ENCODE measurements at places on chromosomes 5 and 9. TPM values are rescaled to one million over a fixed set of nuclear protein-coding genes. Genes with fewer than 3 reads are reported as not detected.

DNA sequence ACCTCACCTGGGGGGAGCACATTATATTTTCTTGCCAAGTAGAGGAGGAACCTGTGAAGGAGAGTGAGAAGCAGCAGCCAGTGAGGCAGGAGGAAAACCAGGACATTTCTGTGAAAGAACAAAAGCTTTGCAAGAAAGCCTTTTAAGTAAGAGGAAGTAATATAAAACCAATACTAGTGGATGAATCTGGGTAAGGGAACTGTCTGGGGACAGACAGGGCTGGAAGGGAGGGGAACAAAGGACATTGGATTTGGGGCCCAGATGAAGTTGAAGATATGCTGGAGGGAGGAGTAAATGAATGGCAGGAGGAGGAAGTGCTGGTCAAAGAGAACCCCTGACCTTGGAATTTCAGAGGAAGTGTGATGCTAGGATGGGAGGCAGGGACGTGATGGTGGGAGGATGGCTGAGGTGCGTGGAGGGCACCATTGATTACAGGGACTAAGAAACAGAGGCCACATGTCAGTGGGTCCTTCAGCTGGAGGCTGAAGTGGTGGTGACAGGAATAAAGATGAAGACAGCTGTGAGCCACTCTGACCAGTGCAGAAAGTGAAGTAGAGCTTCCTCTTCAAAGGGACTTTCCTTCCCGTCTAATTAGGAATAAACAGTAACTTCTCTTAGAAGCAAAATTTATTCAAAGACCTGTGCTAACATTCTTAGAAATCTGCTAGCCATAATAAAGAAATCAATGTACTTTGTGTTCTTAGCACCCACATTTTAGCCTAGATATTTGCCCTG lies 43.5 kb upstream of the FABP6 start:
- H3K4me3 ChIP-seq, result no peak overlapping the region
- H3K27ac ChIP-seq, result no peak overlapping the region
- H3K36me3 ChIP-seq, result no peaks in the 10 kb centered on the region
- H3K4me1 ChIP-seq, result peaks cover 18% of the 10 kb centered on the region
- DNase-seq, result no peak

C5orf24 gene
- 81.7 TPM for total RNA-seq

GRCh38 chr5:117893211-117893610 lies 1095.1 kb downstream of the DTWD2 start:
- no peaks in the 10 kb centered on the region for H3K27me3 ChIP-seq
- H3K36me3 ChIP-seq, result no peaks in the 10 kb centered on the region
- DNase-seq, result no peak

DNA sequence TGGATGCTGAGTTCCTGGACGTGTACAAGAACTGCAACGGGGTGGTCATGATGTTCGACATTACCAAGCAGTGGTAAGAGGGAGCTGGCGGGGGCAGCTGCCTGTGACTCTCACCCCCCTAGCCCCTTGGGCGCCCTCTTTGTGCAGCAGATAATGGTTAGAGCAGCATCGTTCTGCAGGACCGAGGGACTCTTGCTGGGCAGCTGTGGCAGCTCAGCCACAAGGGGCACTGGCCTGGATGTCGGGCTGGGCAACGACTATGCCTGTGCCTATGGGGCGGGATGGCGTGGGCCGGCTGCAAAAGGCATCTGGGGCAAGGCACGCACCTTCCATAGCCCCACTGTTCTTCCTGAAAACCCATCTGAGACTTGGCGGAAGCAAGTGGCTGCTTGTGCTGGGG lies 12.9 kb upstream of the AJM1 start:
- H3K27me3 ChIP-seq, result no peaks in the 10 kb centered on the region
- H3K4me1 ChIP-seq, result no peaks in the 10 kb centered on the region
- no peak for DNase-seq
- no peak overlapping the region for H3K4me3 ChIP-seq
- peaks cover 18% of the 10 kb centered on the region for H3K36me3 ChIP-seq

GRCh38 chr9:114503009-114503408 lies 2.3 kb downstream of the WHRN start:
- peaks cover 20% of the 10 kb centered on the region for H3K27me3 ChIP-seq
- no peak for DNase-seq
- peaks cover 40% of the 10 kb centered on the region for H3K4me1 ChIP-seq
- H3K36me3 ChIP-seq, result peaks cover 4% of the 10 kb centered on the region
- peak overlapping the region; percentile 60 for H3K4me3 ChIP-seq

EQTN gene
- not detected for total RNA-seq

DNA sequence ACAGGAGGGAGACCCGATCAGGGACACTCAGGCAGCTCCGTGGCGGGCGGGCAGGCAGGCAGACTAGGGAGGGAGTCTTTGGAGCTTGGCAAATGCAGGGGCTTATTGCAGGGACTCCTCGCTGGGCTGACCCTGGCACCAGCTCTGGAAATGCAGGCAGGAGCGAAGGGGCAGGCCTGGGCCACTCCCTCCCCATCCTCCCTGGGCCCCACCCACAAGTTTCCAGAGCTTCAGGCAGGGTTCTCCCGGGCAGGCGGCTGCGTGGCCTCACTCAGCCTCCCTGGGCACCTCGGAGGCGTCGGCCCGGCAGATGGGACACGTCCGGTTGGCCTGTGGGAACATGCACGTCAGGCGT lies 8.5 kb downstream of the RNF44 start:
- peaks cover 16% of the 10 kb centered on the region for H3K4me1 ChIP-seq
- no peak for DNase-seq
- H3K36me3 ChIP-seq, result peaks cover 16% of the 10 kb centered on the region
- H3K4me3 ChIP-seq, result no peak overlapping the region
- H3K27ac ChIP-seq, result no peak overlapping the region

DNA sequence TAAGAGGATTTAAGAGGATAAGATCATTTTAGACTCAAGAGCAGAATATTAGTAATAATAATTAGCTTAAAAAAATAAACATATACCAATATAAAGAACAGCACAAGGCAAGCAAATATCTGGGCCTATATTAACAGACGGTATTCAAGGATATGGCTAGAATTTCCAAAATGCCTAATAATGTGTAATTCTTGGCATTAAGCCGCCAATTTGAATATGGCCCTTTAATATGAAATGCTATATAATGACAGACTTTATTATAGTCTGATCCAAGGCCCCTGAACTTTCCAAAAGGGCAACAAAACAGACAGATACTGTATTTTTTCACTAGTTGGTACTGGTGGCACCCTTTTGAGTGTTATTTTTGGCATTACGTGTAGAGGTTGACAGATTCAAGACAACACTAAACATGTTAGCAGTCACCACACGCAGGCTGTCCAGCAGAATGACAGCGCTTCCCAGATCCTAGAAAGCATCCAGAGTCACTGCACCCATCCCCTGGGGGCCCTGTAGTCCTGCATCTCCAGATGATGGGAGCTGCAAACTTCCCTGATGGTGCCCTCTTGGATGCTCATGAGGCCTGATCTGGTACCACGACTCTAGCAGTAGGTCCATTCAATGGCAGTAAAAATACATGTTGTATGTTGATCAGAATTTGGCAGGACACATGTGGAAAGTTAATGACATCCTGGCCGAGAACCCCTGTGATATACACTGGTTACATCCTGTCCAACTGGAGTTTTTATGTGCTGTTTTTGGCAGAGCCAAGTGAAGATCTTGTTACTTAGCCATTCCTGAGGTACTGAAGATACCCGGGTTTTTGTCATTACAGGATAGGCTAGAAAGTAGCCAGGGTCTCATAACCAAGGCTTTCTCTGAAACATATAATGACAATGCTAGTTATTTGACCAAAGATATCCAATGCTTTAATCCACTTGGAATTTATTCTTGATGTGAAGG lies 1.7 kb upstream of the ABL1 start:
- H3K27ac ChIP-seq, result peak overlapping the region; percentile 94
- H3K36me3 ChIP-seq, result peaks cover 4% of the 10 kb centered on the region
- no peak for DNase-seq
- peaks cover 50% of the 10 kb centered on the region for H3K4me1 ChIP-seq

BTNL3 gene
- total RNA-seq, result not detected

GRCh38 chr5:18098691-18099090 lies 464.4 kb downstream of the TAF11L14 start:
- no peak overlapping the region for H3K27ac ChIP-seq
- H3K27me3 ChIP-seq, result no peaks in the 10 kb centered on the region
- H3K4me3 ChIP-seq, result no peak overlapping the region

- no peak overlapping the region for H3K4me3 ChIP-seq
- no peaks in the 10 kb centered on the region for H3K4me1 ChIP-seq
- H3K36me3 ChIP-seq, result no peaks in the 10 kb centered on the region
- H3K27me3 ChIP-seq, result no peaks in the 10 kb centered on the region
- no peak overlapping the region for H3K27ac ChIP-seq
Measured at GRCh38 chr5:165920655-165921054, 2370.8 kb upstream of the WWC1 start.

- H3K27me3 ChIP-seq, result no peaks in the 10 kb centered on the region
- peaks cover 14% of the 10 kb centered on the region for H3K4me1 ChIP-seq
- H3K4me3 ChIP-seq, result no peak overlapping the region
- DNase-seq, result no peak
- H3K27ac ChIP-seq, result no peak overlapping the region
Measured at GRCh38 chr9:22134390-22134789, 125.3 kb upstream of the CDKN2B start.

PCDH12 gene
- total RNA-seq, result not detected

DNA sequence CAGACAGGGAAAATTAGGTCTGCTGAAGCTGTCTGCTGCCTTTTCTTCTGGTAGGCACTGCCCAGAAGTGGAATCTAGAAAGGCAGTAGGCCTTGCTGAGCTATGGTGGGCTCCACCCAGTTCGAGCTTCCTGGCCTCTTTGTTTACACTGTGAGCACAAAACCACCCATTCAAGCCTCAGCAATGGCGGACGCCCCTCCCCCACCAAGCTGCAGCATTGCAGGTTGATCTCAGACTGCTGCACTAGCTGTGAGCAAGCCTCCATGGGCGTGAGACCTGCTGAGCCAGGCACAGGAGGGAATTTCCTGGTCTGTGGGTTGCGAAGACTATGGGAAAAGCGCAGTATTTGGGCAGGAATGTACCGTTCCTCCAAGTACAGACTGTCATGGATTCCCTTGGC lies 18.5 kb downstream of the AGTPBP1 start:
- no peak for DNase-seq
- no peak overlapping the region for H3K27ac ChIP-seq
- H3K4me3 ChIP-seq, result no peak overlapping the region

DNA sequence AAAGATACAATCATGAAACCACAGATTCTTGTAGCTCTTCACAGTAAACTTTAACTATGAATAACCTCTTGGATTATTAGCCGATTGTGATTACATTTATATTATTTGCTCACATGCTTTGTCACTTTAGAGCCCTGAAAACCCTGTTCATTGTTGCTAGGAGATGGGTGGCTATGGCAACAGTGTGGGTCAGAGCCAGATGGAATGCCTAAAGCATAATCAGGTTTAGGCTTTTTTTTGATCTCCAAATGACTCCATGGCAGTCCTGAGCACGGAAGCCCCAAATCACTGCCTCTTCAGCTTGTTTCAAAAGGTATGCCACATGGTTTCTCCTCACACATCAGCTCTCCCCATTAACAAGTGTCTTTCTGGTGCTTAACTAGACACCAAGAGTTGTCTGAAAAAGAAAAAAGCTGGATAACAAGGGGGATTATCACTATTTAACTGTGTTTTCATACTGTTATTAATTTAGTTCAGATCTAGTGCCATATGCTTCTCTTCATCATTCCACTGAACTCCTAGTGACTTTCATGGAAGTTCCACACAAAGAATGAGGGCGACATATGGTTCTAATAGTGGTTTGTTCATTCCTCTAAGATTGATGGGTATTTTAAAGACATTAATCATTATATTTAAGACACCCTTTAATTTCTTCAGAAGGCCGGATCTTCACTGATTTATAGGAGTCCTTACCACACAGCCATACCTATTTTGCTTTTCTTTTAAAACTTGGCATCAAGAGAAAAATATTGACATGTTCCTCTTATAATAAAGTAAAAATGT lies 88.8 kb upstream of the PAM start:
- H3K4me1 ChIP-seq, result peaks cover 11% of the 10 kb centered on the region
- no peak for DNase-seq
- no peaks in the 10 kb centered on the region for H3K27me3 ChIP-seq
- H3K4me3 ChIP-seq, result no peak overlapping the region
- no peaks in the 10 kb centered on the region for H3K36me3 ChIP-seq

DNA sequence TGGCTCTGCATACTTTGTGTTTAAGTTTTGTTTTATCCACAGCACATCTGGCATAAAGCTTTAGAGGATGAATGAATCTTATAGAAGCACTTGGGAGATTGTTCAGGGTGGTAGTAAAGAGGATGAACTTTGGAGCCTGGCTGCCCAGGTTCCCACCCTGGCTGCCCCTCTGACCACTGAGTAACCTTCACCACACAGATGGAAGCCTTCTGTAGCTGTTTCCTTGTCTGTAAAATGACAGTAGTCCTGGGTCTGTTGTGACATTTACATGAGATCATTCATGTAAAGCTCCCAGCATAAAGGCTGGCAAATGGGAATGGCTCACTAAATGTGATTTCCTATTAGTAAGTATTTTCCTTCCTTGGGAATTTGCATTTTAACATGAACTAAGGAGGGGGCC lies 85.7 kb upstream of the FAM169A start:
- no peak overlapping the region for H3K4me3 ChIP-seq
- no peaks in the 10 kb centered on the region for H3K27me3 ChIP-seq
- no peak overlapping the region for H3K27ac ChIP-seq

DNA sequence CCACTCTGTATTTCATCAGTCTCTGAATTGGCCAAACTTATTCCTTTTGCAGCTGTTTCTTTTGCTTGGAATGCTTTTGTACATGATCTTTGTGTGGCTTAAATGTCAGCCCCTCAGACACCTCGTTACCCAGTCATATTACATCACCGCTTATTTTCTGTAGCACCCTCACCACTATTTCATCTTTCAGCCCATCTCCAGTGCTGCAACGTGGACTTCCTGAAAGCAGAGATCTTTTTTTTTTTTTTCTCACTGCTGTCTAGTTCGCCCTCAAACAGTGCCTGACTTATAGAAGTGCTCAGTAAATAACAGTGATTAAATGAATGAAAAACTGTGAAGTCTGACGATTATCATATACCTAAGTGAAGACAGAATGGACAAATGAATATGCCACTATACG lies 835 bp downstream of the SRA1 start:
- H3K4me3 ChIP-seq, result peak overlapping the region; percentile 89
- H3K36me3 ChIP-seq, result peaks cover 18% of the 10 kb centered on the region
- H3K27me3 ChIP-seq, result no peaks in the 10 kb centered on the region
- peak overlapping the region; percentile 90 for H3K27ac ChIP-seq
- DNase-seq, result no peak
- peaks cover 39% of the 10 kb centered on the region for H3K4me1 ChIP-seq

DNA sequence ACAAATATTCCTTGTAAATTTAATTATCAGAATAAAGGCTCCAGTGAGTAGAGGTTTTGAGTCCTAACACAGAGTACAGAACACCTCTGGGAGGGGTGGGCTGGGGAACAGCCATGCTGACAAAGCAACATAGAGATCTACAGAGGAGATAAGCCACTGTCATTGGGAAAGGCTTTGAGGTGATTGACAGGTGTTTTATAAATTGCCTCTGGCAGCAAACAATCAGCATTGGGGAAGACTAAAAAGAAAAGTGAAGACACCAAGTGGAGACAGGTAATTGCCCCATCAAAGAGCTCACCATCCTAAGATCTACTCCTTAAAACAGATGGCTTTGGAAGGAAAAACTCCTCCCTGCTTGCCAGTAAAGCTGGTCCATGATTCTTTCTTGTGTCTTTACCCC lies 189.7 kb upstream of the TLE4 start:
- no peak overlapping the region for H3K27ac ChIP-seq
- H3K4me1 ChIP-seq, result peaks cover 28% of the 10 kb centered on the region
- no peaks in the 10 kb centered on the region for H3K36me3 ChIP-seq
